ENCODE measurements at places on chromosomes 2 and 18.
A peak's percentile ranks its signal among the peaks of the same experiment; 100 is the strongest.

GRCh38 chr2:232486558-232487384 is 863 bp downstream of the ECEL1 start:
- DNase-seq: peak; percentile 32

DNA sequence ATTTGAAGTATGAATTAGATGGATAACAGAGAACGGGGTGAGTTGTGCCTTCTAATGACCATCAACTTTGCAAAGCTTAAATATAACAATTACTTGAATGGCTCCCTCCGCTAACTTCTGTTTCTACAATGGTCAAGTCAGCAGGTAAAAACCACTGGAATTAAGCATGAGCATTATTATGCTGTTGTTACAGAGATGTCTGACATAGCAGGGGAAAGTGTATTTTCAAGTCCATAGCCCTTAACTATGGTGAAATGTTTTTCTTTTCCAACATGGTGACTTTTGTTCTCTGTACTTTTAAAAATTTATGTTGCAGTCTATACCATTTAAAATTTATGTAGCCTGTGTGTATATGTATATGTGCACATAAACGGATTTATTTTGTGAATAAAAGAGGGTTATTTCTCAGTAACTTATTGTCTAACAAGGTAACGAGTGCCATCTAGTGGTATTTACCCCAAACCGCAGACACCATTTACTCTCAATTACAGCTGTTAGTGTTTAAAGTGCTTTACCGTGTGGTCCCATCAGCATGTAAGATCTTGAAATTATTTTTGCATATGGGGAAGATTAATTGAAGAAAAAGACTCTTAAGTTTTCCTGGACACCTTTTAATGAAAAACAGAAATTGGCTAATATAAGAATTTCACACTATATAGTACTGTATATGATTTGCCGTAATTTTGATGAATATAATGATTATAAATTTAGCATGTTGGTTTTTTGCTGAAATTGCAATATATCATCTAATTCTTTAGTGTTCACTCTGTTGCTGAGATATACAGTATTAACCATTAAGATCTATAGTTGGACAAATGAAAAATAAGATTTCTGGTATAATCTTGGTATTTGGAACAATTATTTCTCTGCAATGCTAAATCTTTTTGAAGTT is 78.2 kb downstream of the UBE2E3 start:
- no peak for DNase-seq

DNA sequence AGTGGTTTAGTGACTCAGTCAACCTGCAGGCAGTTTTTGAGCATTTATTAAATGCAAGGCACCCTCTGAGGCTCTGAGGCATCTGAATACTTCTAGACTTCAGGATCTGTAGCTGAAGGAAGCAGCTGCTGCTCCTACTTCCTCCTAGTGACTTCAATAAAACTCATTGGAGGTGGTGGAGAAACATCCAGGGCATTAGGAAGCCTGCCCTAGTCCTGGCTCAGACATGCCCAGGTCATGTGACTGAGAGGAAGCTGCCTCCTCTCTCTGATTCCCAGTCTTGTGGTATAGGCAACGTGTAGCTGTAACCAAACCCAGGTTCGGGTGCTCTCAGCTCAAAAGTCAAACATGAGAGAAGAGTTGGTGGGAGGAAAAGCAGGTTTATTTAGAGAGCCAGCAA is 287.2 kb upstream of the GYPC start:
- DNase-seq: no peak

- no peak for DNase-seq
Observed at GRCh38 chr2:231057590-231057989, 923 bp downstream of the PSMD1 start.

DNA sequence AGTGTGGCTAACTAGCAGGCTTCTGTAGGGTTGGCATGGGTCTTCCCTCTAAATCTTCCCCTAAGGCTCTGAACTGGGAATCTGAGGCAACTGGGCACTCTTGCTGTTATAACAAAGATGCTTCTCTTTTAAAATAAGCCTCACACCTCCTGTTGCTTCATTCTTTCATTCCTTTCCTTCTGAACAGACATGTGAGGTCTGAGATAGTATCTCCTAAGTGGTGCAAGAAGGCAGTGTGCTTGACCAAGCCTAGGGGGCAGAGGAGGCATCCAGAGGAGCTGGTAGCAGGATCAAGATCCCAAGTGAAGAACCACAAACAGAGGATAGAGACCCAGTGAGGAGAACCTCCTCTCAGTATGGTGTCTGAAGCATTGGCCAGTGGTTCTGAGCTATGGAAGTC is 90.9 kb downstream of the TTC27 start:
- DNase-seq: no peak

- no peak for DNase-seq
Observed at GRCh38 chr2:61439241-61440002, 31.5 kb downstream of the USP34 start.

GRCh38 chr2:168156661-168157060 is 90.7 kb downstream of the STK39 start:
- DNase-seq: no peak

DNA sequence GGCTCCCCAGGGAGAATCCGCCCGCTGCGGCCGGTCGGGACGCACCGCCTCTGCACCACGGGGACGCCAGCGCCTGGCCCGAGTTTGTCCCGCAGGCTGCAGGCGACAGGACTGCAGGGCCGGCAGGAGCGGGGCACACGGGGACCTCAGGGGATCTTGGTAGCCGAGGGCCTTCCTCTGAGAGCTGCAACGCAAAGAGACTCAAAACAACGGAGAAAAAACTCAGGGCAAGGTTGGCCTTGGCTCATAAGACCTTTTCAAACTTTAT is 79.7 kb downstream of the ARHGEF4 start:
- no peak for DNase-seq

DNA sequence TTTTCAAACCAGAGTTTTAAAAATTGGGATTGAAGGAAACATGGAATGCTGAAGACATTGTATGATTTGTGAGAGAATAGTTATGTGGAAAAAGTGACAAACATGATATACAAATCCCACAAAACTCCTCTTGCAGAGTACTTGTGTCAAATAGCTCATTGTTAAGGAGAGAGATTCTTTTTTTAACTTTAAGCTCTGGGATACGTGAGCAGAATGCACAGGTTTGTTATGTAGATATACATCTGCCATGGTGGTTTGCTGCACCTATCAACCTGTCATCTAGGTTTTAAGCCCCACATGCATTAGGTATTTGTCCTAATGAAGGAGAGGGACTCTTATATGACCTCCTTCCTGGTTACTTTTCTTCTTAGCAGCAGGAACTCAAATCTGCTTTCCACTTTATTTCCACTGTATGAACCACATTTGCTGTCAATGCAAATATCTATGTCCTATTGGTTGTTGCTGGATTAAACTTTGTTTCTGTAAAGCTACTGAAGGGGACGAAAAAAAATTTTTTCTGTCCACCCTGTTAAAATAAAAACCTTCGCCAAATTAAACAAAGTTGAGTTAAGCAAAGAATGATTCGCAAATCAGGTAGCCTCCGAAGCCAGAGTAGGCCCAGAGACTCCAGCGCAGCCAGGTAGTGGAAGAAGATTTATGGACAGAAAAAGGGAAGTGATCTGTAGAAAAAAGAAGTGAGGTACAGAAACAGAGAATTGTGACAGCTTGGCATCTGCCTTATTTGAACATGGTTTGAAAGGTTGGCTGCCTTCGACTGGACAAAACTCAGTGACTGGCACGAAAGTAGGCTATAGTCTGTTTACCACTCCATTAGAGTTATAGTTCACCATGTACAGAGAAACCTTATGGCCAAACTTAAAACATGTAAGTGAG is 430.1 kb upstream of the CHST9 start:
- no peak for DNase-seq

- DNase-seq: no peak
Observed at GRCh38 chr2:232607011-232607410, 26.4 kb upstream of the EFHD1 start.

DNA sequence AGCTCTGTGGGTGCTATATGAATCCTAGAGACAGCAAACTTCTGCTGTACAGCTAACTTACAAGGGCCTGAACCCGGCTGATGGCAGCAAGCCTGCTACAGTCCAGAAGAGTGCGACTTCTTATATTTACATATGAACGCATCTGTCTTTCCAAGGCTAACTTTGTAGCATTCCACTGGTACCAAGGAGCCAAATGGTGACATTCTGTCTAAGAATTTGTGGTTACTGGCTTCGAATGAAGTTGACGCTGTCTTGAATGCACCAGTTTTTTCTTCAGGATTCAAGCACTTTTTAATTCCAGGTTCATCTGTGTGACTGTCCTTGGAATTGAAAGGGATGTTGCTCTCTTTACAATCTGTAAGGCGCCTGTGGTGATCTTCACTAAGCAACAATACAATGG is 42.4 kb downstream of the THUMPD2 start:
- DNase-seq: no peak

GRCh38 chr2:86072271-86072858 is 33.3 kb downstream of the POLR1A start:
- DNase-seq: no peak

DNA sequence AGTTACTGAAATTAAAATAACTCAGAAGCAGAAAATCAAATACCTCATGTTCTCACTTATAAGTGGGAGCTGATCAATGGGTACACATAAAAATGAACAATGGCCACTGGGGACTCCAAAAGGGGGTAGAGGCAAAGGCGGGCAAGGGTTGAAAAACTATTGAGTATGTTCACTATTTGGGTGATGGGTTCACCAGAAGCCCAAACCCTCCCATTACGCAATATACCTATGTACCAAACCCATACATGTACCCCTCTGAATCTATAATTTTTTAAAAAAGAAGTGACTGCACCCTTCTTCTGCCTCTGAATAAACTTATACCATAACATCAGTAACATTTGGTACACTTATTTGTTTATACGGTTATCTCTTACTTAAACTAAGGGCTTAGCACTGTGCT is 119.4 kb downstream of the ZRANB3 start:
- no peak for DNase-seq

- no peak for DNase-seq
Observed at GRCh38 chr2:43941359-43941758, 54.4 kb downstream of the LRPPRC start.

GRCh38 chr2:28311660-28312249 is 80.9 kb upstream of the FOSL2 start:
- DNase-seq: no peak

DNA sequence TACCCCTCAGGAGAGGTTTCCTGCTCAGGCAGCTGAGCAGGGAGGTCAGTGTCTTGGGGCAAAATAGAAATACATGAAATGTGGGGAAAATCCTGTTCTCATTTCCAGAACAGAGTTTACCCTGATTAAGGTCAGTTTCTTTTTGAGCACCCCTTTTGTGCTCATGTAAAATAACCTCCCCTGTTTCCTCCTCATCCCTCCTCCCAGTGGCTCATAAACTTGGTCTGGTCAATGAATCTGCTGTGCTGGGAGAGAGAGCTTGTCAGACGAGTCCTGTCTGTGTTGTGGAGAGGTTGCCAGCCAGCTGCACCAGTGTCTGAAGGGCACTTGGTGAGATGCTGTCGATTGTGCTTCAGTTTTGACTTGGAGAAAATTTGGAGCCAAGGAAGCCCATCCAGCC is 48.6 kb downstream of the NTSR2 start:
- DNase-seq: no peak

DNA sequence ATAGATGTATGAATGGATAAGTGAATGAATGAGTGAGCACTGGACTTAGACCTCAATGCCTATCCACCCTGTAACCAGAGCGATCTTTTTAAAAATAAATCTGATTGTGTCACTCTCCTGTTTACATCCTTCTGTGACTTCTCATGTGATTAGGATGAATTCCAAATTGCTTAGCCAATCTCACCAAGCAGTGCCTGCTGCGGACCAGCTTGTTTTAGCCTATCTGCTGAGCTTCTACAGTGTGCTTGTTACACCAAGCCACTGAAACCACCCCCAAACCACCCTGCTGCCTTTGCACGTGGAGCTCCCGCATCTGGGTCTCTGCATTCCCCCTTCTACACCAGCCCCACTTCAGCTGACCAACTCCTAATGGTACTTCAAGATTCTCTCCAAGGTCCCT is 265.4 kb downstream of the EN1 start:
- DNase-seq: no peak

- DNase-seq: no peak
Observed at GRCh38 chr2:1736045-1736444, 8.3 kb downstream of the PXDN start.

DNA sequence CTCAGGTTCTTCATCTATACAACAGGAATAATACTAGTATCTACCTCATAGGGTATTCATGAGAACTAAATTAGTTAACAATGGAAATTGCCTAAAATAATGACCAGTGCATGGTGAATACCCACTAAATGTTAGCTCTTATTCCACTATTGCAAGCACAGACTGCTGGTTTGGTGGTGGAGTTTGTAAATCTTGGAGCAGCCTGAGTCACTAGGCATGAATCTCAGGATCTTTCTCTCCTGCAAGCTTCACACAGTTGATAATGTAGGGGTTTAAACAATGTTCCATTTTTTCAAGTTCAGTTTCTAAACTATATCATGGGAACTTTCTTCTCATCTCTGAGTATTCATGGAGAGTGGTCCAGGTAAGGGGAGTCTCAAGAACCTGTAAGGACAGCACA is 84.0 kb downstream of the OSR1 start:
- no peak for DNase-seq

- no peak for DNase-seq
Observed at GRCh38 chr2:191626497-191627151, 51.3 kb upstream of the NABP1 start.

DNA sequence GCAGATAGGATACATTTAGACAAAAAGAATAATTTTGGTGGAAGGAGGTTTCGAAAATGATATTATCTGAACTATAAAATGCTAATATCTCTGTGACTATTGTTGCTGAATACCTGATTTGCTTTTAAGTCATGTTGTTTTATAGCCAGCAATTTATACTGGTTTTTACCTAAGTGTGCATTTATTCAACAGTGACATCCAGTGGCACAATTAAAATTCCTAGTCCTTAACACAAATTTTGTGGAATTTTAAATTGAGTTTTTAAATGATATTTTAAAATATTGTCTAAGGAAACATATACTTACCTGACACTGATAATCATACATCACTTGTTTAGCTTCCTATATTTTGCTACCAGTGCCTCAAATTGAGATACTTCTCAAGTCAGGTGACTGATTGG is 144.8 kb downstream of the ARHGAP28 start:
- no peak for DNase-seq

DNA sequence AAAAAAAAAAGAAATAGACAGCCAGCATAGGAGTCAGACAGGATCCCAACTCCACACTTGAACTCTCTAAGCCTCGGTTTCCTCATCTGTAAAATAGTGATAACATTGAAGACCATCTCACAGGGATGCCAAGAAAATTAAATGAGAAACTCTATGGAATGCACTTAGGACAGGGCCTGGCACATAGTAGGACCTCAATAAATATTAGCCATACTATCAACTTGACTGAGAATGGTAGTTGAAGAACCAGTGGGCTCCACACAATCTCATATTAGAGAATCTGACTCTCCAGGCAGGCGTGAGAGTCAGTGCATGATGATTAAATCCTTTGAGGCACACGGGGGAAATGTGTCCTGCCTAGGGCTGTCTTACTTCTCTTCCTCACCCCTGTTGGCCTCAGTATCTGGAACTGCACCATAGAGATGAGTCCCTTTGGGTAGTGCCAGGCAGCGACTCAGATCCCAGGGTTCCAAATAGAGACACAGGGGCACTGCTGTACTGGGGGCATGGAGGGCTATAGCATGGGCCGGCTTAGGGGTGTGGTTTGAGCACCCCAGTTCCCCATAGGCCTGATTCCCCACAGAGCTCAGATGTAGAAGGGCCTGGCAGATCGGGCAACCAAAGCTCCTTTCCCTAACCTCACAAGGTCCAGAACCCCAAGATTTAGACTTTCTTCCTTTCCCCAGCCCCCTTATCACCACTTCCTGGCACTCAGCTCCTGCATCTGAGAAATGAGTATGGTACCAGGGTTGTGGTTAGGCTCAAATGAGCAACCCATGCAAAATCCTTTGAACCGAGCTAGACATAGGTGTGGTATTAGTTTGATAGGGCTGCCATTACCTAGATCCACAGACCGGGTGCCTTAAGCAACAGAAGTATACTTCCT is 51.3 kb upstream of the CAB39 start:
- no peak for DNase-seq

Data from activated CD4-positive, CD25-positive, alpha-beta regulatory T cell treated with anti-CD3 and anti-CD28 coated beads, Interleukin-2, amount 50 U/mL, for 72 hours (primary cell).